CD14-positive monocyte (primary cell): ENCODE measurements at places on chromosomes 7 and 10. TPM values are rescaled to one million over a fixed set of nuclear protein-coding genes. Genes with fewer than 3 reads are reported as not detected.
A peak's percentile ranks its signal among the peaks of the same experiment; 100 is the strongest.

DNA sequence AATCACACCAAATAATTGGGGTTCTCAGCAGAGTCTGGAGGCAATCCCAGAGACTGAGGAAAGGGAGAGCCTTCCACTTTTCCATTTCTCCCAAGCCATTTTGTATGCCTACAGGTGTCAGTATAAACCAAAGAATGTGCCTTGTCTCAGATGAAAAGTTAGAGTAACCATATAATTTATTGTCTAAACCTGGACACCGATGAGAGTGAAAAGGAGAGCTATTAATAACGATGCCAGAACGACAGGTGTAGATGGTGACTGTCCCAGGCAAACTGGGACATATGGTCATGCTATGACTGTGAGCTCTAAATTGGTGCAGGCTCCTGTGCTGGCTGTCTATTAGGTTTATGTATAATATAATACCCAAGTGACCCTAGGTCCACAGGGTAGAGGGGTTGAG lies 219.6 kb downstream of the ARHGAP12 start:
- peaks cover 60% of the 10 kb centered on the region for H3K4me1 ChIP-seq
- H3K4me3 ChIP-seq = peak overlapping the region; percentile 72
- H3K36me3 ChIP-seq = no peaks in the 10 kb centered on the region
- peak overlapping the region; percentile 94 for H3K27ac ChIP-seq
- no peaks in the 10 kb centered on the region for H3K27me3 ChIP-seq
- DNase-seq = no peak

DNA sequence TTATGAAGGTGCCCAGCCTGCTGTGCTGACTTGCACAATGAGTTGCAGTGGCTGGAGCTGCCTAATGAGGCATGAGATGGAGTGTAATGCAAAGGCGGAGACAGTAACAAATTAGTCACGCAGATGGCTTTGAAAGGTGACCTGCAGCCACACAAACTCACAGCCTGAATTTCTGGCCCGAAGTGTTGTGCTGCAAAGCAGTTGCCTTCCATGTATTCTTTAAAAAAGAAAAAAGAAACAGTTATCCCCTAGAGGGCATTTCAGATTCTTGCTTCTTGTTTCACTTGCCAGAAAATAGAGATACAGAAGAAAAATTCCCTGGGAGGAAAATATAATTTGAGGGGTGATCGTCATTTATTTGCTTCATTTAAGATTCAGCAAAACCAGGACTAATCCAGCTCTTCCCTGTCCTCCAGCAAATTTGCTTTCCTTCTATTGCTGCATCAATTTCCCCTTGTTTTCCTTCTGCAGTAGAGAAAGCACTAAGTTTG lies 239.9 kb downstream of the ADRA2A start:
- H3K4me3 ChIP-seq = no peak overlapping the region
- DNase-seq = no peak
- H3K36me3 ChIP-seq = no peaks in the 10 kb centered on the region
- H3K27me3 ChIP-seq = no peaks in the 10 kb centered on the region
- no peak overlapping the region for H3K27ac ChIP-seq

DNA sequence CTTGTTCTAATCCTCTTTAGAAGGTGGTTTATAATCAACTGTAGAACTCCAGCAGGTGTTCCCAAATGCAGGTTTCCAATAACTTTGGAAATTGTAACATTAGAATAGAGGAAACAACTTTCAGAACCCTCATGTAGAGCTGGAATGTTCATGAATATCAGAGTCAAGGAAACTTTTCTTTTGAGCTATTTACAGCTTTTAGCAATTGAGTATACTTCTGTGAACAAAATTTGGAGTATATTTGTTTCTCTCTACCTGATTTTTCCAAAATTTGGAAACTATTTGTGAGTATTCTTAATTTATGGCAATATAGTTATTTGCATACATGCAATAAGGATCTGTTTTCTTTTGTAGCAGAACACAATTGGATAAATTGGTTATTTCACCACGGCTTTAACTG lies 2.8 kb upstream of the CFAP43 start:
- no peaks in the 10 kb centered on the region for H3K36me3 ChIP-seq
- peaks cover 14% of the 10 kb centered on the region for H3K4me1 ChIP-seq
- H3K27ac ChIP-seq = no peak overlapping the region
- H3K27me3 ChIP-seq = peaks cover 8% of the 10 kb centered on the region

Gene LIPM
- polyA plus RNA-seq = not detected in 2 replicates

GRCh38 chr7:47218378-47219176 lies 363.3 kb downstream of the TNS3 start:
- H3K27me3 ChIP-seq = no peaks in the 10 kb centered on the region
- no peak for DNase-seq
- no peaks in the 10 kb centered on the region for H3K4me1 ChIP-seq
- H3K36me3 ChIP-seq = no peaks in the 10 kb centered on the region
- H3K27ac ChIP-seq = no peak overlapping the region

GRCh38 chr7:112462236-112462635 lies 12.0 kb downstream of the IFRD1 start:
- H3K4me3 ChIP-seq = no peak overlapping the region
- no peaks in the 10 kb centered on the region for H3K27me3 ChIP-seq
- peaks cover 11% of the 10 kb centered on the region for H3K4me1 ChIP-seq
- H3K36me3 ChIP-seq = peaks cover 65% of the 10 kb centered on the region
- peak; percentile 87 for DNase-seq

- H3K4me1 ChIP-seq = no peaks in the 10 kb centered on the region
- no peaks in the 10 kb centered on the region for H3K36me3 ChIP-seq
- H3K27me3 ChIP-seq = no peaks in the 10 kb centered on the region
- H3K4me3 ChIP-seq = no peak overlapping the region
- H3K27ac ChIP-seq = no peak overlapping the region
These were observed 305.8 kb upstream of the GNAI1 start for GRCh38 chr7:79828866-79829265.

GRCh38 chr10:7406712-7407333 lies 4.0 kb downstream of the SFMBT2 start:
- no peak for DNase-seq
- H3K27ac ChIP-seq = no peak overlapping the region
- peaks cover 10% of the 10 kb centered on the region for H3K27me3 ChIP-seq

Gene COL26A1
- polyA plus RNA-seq = not detected
